ENCODE measurements at places on chromosomes 12 and 14. TPM values are rescaled to one million over a fixed set of nuclear protein-coding genes. Genes with fewer than 3 reads are reported as not detected.

Gene DTD2
- 68.8 TPM for total RNA-seq

Gene TPH2
- not detected for total RNA-seq

Gene PTPRQ
- total RNA-seq = 0.38 TPM

Gene RHEBL1
- 0.56 TPM for total RNA-seq

Gene CCDC196
- not detected for total RNA-seq

Gene COCH
- 1.7 TPM for total RNA-seq

Gene ADAMTS20
- not detected for total RNA-seq

Gene KRT3
- not detected for total RNA-seq

Gene TBX3
- 16.1 TPM for total RNA-seq

Gene TULP3
- 16.9 TPM for total RNA-seq

Gene SOX5
- 4.8 TPM for total RNA-seq

Gene PLA2G1B
- total RNA-seq = not detected

Gene ADAM20
- 0.38 TPM for total RNA-seq

Gene BCL11B
- total RNA-seq = not detected

Gene AICDA
- total RNA-seq = not detected

Gene GXYLT1
- 19.2 TPM for total RNA-seq

Gene APEX1
- 144 TPM for total RNA-seq

Gene NANOG
- total RNA-seq = not detected

Gene POTEG
- not detected for total RNA-seq

Gene ADAM21
- 1.5 TPM for total RNA-seq

Gene KIF26A
- under 0.01 TPM for total RNA-seq

Gene CACNA1C
- 5.9 TPM for total RNA-seq

All from regular cardiac myocyte (primary cell).